Nasal cavity respiratory epithelium epithelial cell of viscerocranial mucosa (primary cell): ENCODE measurements at places on chromosomes 1 and 21. TPM values are rescaled to one million over a fixed set of nuclear protein-coding genes. Genes with fewer than 3 reads are reported as not detected.

TGFB2 gene
- 7.2 and 20.4 TPM in 2 replicates for total RNA-seq

RAB3B gene
- 1.3 and 2.1 TPM in 2 replicates for total RNA-seq

KDF1 gene
- total RNA-seq = 16.1 and 20.2 TPM in 2 replicates

SEC16B gene
- 0.34 and 1.4 TPM in 2 replicates for total RNA-seq

SLC6A17 gene
- under 0.01 TPM in 2 replicates for total RNA-seq

TDRD5 gene
- under 0.01 TPM in 1 of 2 replicates, not detected in the other for total RNA-seq

MIXL1 gene
- total RNA-seq = not detected in 2 replicates

PRELP gene
- total RNA-seq = not detected in 2 replicates

OR2AK2 gene
- not detected in 2 replicates for total RNA-seq

SPOCD1 gene
- 8.5 and 26.3 TPM in 2 replicates for total RNA-seq

SLAMF9 gene
- 0.14 and 6.8 TPM in 2 replicates for total RNA-seq

ARTN gene
- 24.5 and 28.7 TPM in 2 replicates for total RNA-seq

CHML gene
- total RNA-seq = 10.3 and 14.5 TPM in 2 replicates

CYP4A22 gene
- total RNA-seq = not detected in 2 replicates

ARHGEF2 gene
- 131 and 138 TPM in 2 replicates for total RNA-seq
